ENCODE measurements at places on chromosomes 11 and 22.

DNA sequence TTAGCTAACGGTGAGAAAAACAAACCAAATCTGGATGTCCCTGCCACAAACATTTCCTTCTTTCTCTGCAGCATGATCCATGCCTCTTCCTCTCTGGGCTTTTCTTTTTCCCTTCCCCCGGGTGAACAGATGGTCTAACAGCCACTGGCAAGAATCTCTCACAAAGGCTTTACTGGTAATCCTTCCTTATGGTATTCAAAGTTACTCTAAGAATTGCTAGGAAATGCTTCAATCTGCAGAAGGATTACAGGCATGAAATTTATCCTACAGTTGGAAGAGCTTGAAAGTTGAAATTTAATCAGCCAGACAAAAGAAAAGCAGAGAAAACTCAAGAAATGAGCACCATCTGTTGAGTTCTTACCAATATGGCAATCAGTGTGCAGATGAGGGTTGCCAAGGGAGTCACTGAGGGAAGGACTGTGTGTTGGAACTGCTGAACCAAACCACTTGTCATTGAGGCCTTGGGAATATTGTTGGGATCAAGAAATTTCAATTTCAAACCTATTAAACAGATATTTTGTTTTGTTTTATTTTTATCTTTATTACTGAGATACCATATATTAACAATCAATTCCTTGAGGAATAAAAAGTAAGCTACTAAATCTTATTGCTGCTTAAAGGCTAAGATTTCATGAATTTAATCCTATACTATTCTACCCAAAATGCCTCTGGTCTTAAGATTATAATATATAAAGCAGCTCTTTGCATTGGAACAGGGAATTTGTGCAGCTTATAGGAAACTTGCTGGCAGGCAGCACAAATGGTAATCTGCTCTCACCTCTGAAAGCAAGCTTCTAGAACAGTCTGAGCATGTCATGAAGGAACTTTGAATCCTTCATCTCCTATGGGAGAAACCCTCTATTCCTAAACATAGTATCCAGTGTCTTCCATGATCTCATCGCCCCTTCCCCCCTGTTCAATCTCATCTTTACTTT lies 29.7 kb upstream of the NDUFC2 start:
- DNase-seq: no peak

DNA sequence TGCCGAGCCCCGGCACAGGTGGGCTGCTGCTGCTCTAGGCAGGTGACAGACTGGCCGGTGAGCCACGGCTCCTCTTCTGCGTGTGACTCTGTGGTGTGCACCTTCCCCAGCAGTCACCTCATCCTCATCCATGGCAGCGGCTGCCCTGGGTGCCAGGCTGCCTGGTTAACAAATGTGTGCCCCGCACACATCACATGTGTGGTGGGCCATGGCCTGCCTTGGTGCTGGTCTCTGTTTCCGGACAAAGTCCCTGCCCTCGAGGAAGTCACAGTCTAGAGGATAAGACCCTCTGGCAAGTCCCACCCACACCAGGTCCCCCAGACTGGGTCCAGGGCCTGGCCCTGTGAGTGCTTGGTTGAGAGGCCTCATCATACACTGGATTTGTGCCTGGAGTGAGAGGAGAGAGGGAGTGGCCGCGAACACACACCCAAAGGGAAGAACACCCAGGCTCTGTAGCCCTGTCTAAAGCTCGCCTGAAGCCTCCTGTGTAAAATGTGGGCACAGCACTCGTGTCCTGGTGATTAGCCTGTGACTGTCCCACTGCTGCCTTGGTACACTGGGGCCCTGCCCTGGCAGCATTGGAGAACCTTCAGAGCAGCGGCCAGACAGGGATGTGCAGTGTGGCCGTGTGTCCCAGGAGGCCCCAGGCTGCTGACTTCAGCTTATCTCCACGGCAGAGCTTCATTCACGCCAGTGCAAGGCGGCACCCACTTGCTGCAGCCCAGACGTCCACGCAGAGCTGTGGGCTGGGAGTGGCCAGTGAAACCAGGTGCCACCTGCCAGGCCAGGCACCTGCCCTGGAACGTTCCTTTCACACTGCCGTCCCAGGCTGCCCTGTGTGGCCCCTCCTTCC lies 269.9 kb downstream of the TBC1D22A start:
- no peak for DNase-seq

DNA sequence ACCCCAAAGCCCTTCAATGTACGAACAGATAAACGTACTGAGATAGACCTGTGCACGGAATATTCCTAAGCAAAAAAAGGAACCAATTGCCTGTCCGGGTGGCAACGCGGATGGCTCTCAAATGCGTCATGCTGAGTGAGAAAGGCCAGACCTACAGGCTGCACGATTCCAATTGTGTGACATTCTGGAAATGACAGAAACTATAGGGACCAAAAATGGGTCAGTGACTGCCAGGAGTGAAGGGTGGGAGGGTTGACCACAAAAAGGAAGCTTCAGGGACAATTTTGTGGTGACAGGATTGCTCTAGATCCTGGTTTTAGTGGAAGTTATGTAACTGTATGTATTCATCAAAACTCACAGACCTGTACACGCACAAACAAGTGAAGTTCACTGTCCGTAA lies 24.0 kb upstream of the SYT8 start:
- DNase-seq: no peak

GRCh38 chr22:17258015-17258787 lies 39.0 kb upstream of the ADA2 start:
- peak; percentile 89 for DNase-seq

DNA sequence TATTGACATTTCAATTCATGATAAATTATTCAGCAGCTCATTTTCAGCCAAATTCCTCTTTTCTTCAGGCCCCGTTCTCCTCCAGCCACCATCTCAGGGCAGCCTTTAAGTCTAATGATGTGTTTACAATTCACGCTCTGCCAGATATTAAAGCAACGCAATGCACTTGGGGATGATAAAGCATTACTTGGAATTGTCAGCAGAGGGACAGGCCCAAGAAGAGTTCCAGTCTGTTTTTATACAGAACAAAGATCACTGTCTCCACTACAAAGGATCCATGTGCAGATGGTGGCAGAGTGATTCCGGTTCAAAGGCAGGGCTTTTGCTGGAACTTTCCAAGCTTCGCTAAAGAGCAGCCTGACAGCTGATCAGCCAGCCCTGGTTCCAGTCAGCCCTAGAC lies 13.6 kb upstream of the GALNT18 start:
- no peak for DNase-seq
